ENCODE measurements at places on chromosomes 16 and 17. TPM values are rescaled to one million over a fixed set of nuclear protein-coding genes. Genes with fewer than 3 reads are reported as not detected.

CA7 gene
- not detected for total RNA-seq

HOXB1 gene
- total RNA-seq, result not detected

- H3K27ac ChIP-seq, result no peak overlapping the region
- no peak overlapping the region for H3K4me3 ChIP-seq
- no peaks in the 10 kb centered on the region for H3K36me3 ChIP-seq
- DNase-seq, result no peak
- peaks cover 24% of the 10 kb centered on the region for H3K4me1 ChIP-seq
Measured at GRCh38 chr17:76530095-76530723, 7.3 kb downstream of the CYGB start.

ZNF423 gene
- total RNA-seq, result not detected

DNA sequence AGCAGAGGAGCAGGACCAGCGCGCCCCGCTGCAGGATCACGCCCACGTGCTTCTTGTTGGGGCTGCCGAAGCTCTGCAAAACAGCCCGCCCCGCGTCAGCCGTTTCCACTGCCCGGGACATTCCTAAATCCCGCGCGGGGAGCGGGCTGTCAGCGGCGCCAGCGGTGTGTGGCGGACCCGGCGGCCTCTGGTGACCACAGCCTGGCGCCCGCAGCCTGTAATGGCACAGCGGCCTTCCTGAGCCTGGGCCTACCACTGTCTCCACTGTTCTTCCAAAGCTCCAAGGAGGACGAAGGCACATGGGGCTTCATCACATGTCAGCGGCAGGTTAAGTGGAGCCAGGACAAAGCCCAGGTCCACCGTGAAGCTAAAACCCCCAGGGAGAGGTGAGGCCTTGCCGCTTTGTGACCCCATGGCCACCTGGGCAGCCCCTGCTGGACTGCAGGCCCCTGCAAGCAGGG is 2.5 kb downstream of the SLC47A2 start:
- no peaks in the 10 kb centered on the region for H3K36me3 ChIP-seq
- no peaks in the 10 kb centered on the region for H3K4me1 ChIP-seq

GRCh38 chr16:51916231-51916630 is 630.7 kb downstream of the TOX3 start:
- no peak overlapping the region for H3K27ac ChIP-seq
- H3K4me1 ChIP-seq, result no peaks in the 10 kb centered on the region
- H3K4me3 ChIP-seq, result no peak overlapping the region
- no peak for DNase-seq

GRCh38 chr16:52470585-52470984 is 76.4 kb downstream of the TOX3 start:
- H3K36me3 ChIP-seq, result no peaks in the 10 kb centered on the region
- no peaks in the 10 kb centered on the region for H3K4me1 ChIP-seq
- no peak overlapping the region for H3K4me3 ChIP-seq
- H3K27me3 ChIP-seq, result no peaks in the 10 kb centered on the region
- no peak for DNase-seq

RND2 gene
- total RNA-seq, result 0.16 TPM

DNA sequence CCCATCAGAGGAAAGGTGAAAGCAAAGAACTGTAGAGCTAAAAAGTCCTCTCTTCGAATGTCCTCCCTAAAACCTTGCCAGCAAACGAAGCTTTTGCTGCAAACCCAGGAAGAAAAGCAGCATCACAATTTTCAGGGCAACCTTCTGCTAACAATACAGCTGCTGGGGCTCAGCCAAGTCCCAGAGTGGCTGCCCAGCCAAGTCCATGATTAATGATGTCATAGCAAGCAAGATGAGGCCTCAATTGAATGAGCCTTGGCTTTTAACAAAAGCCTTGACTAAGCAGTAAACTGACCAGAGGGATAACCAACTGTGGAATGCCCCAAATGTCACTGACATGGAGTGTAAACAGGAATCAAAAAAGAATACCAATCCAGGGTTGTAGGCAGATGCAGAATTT is 342.7 kb downstream of the PMP22 start:
- no peaks in the 10 kb centered on the region for H3K36me3 ChIP-seq
- no peak overlapping the region for H3K27ac ChIP-seq
- H3K27me3 ChIP-seq, result peaks cover 14% of the 10 kb centered on the region
- no peaks in the 10 kb centered on the region for H3K4me1 ChIP-seq

DNA sequence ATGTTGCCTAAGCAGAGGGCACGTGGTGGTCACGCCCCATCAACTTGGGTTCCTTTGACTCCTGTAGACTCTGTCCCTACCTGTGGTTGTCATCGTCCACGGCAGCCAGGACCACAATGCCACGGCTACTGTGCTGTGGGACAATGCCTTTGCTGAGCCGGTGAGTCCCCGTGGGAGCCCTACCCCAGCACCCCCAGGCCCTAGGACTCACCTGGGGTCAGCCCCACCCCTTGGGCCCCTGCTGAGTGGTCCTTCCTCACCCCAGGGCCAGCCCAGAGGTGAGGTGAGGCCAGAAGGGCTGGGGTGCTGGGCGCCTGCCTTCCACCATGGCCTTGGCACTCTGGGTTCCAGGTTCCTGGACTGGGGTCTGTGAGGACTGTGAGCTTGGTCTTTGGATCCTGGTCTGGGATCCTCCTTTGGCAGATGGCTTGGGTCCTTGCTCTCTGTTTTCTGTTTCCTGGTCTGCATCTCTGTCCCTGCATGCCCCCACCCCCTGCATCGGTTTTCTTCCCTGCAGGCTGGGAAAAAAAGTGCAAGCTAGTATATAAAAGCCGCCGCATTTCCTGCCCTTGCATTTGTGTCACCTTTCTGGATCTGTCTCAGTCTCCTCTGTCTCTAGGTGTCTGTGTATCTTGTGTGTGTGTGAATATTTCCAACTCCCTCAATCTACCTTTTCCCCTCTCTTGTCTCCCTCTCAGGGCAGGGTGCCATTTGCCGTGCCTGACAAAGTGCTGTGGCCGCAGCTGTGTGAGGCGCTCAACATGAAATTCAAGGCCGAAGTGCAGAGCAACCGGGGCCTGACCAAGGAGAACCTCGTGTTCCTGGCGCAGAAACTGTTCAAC is 17.5 kb downstream of the STAT5A start:
- peaks cover 63% of the 10 kb centered on the region for H3K4me1 ChIP-seq
- peak overlapping the region; percentile 81 for H3K27ac ChIP-seq
- peak; percentile 54 for DNase-seq
- no peaks in the 10 kb centered on the region for H3K27me3 ChIP-seq

DNA sequence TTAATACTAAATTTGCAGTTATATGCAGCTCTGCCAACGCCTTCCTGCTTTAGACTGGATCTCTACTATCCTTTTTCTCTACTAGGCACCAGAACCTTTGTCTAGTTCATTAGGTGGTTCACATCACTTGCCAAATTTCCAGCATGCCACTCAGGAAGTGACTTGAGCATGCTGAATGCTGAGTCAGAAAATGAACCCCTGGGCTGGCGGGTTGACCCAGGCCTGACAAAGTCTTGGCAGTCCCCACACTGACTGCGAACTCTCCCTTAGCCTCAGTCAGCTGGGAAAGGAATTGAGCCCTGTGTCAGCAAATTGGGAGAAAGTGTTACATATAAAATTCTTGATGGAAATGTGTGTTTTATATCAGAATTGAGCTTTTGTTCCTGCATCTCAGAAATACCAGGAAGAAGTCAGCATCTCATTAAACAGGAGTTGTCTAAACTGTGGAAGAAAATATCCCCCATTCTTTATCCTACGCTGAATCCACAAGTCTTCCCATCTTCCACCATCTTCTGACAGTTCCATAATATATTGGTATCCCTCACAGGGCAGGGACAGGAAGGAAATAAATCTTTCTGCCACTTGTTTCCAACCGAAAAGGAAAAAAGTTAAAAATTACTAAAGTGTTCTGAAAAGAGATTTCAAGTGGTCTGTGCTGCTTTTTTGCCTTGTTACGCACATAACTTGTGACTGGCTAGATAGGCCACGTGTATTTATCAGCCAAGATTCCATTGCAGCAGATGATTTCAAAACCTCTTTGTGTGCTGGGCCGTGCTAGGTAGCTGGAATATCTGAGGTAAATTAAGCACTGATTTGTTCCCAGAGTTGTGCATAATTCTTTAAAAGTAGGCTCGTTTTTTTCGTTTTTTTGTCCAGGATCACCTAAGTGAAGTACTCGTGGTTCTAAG is 16.7 kb upstream of the SLC12A3 start:
- no peak overlapping the region for H3K4me3 ChIP-seq
- DNase-seq, result peak; percentile 32
- H3K27ac ChIP-seq, result peak overlapping the region; percentile 78
- peaks cover 20% of the 10 kb centered on the region for H3K4me1 ChIP-seq
- no peaks in the 10 kb centered on the region for H3K27me3 ChIP-seq

SLC16A6 gene
- 3.2 TPM for total RNA-seq

GRCh38 chr17:5516060-5516792 is 29.9 kb downstream of the MIS12 start:
- no peak overlapping the region for H3K4me3 ChIP-seq
- peaks cover 31% of the 10 kb centered on the region for H3K36me3 ChIP-seq
- H3K27me3 ChIP-seq, result no peaks in the 10 kb centered on the region
- peaks cover 24% of the 10 kb centered on the region for H3K4me1 ChIP-seq
- no peak overlapping the region for H3K27ac ChIP-seq
- no peak for DNase-seq

ZPBP2 gene
- total RNA-seq, result 0.34 TPM

CCL1 gene
- total RNA-seq, result not detected

- no peaks in the 10 kb centered on the region for H3K4me1 ChIP-seq
- H3K4me3 ChIP-seq, result no peak overlapping the region
- no peak for DNase-seq
- H3K36me3 ChIP-seq, result peaks cover 13% of the 10 kb centered on the region
Measured at GRCh38 chr16:53282975-53283946, 151.0 kb upstream of the RBL2 start.

DNA sequence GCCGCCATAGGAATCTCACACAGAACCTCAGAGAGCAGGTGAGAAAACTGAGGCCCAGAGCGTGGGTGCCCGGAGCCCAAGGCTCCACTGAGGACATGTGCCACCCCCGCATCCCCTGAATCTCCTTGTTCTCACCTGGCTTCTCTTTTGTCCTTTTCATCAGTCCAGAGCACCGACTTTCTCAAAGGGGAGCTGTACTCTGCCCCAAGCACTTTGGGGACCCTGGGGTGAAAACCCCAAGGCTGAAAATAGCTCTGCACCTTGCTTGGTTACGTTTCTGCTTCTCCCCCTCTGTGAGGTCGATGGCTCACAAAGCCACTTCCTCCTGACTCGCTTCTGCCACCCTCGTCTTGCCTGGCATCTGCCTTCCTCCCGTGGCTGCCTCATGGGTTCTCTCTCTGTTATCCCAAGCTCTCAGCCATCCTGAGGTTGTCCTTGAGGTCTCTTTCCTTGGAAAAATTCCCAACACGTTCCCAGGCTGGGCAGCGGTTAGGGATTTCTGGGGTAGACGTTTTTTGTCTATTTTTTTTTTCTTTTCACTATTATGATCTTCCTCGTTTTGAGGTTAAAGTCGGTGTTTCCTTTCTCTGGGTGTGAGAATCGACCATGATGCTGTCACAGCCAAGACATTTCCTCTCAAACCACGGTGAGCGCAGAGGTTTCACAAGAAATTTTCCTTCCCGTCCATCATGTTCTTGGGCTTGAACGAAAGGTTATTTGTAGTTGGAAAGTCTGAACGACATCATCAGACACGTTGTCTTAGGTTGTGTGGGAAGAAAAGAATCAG is 37.2 kb downstream of the IRF8 start:
- peak; percentile 90 for DNase-seq
- no peaks in the 10 kb centered on the region for H3K27me3 ChIP-seq
- H3K4me1 ChIP-seq, result peaks cover 63% of the 10 kb centered on the region
- H3K4me3 ChIP-seq, result peak overlapping the region; percentile 49

RGS11 gene
- 0.12 TPM for total RNA-seq

GRCh38 chr17:8788998-8789397 is 10.2 kb downstream of the MFSD6L start:
- no peaks in the 10 kb centered on the region for H3K36me3 ChIP-seq
- H3K27me3 ChIP-seq, result peaks cover 6% of the 10 kb centered on the region
- DNase-seq, result no peak
- H3K4me3 ChIP-seq, result no peak overlapping the region
- no peak overlapping the region for H3K27ac ChIP-seq
- no peaks in the 10 kb centered on the region for H3K4me1 ChIP-seq

SNX20 gene
- 48.9 TPM for total RNA-seq

Measured in activated CD4-positive, alpha-beta T cell treated with anti-CD3 and anti-CD28 coated beads for 36 hours (primary cell).